ENCODE measurements at places on chromosomes 7 and 10.

- no peak for DNase-seq
These were observed 80.8 kb upstream of the COL1A2 start for GRCh38 chr7:94313926-94314325.

DNA sequence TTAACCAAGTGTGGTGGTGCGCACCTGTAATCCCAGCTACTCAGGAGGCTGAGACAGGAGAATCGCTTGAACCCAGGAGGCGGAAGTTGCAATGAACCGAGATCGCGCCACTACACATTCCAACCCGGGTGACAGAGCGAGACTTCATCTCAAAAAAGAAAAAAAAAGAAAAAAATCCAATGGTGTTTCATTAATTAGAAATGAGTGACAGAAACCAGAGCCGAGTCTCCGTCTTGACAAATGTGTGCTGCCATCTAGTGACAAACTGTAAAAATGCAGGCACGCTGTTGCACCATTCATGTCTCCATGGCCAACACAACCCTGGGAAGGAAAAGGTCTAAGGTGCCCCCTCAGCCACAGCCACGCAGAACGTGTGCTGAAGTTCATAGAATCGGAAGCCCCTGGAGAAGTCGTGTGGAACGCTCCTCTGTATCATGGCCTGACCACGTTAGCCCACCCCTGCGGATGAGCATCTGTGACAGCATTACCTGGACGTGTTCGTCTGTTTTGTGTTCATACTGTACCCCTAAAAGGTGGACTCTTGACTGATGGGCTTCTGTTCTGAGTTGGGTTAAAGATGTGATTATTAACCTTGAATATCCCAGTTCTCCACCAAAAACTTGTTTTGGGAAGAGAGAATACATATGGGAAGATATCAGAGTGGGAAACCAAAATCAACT lies 94.9 kb downstream of the LYZL2 start:
- DNase-seq = peak; percentile 82

- DNase-seq = no peak
These were observed 516.4 kb downstream of the RPS24 start for GRCh38 chr10:78550090-78550489.

DNA sequence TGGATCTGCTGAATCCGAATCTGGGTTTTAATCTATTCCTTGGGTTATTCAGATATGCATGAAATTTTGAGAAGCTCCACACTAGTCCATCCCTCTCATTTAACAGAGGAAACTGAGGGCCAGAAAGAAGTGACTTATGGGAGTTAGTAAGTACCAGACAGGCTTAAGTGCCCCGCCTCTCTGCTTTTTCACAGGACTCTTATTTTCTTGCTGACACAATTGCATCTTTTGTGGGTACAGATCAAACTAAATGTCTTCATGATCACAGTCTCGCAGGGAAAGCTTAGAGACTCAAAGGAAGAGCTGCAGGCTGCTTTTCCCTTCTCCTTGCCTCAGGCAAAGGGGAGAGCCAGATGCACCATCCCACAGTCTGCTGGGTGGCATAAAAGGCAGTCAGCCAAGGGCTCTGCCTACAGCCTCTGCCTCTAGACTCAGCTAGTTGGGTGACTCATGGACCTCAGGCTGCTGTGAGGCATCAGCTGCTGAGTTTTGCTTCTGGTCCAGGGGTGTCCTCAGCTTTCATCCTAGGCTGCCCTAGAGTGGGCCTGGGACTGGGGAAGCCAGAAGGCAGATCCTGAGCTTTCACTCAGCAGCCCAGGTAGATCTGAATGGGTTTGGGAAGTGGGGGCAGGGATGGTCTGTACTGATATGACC lies 11.6 kb downstream of the GOLGA7B start:
- no peak for DNase-seq

- DNase-seq = peak; percentile 18
These were observed at the start of gene CH25H for GRCh38 chr10:89207181-89207800. Gene CH25H, minus strand, starts transcription at chr10:89207317. Its CDS starts 25 bp downstream, at chr10:89207292.

GRCh38 chr7:137694405-137694804 lies 152.4 kb downstream of the DGKI start:
- no peak for DNase-seq

DNA sequence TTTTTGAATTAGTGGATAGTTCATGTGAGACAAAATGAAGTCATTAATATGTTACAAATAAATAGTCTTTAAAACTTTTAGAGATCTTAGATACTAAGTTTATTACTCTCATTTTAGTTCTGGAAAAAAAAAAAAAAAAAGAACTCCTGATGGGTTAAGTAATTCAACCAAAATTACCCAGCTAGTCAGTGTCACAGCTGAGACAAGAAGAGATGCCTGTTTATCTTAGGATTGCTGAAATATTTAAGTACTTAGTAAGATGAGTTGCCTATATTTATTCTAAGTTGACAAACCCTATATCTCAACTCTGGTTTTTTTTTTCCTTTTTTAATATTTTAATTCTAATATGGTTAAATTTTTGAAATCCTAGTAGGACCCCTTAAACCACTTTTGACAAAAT lies 781.0 kb upstream of the LRRN3 start:
- DNase-seq = no peak

DNA sequence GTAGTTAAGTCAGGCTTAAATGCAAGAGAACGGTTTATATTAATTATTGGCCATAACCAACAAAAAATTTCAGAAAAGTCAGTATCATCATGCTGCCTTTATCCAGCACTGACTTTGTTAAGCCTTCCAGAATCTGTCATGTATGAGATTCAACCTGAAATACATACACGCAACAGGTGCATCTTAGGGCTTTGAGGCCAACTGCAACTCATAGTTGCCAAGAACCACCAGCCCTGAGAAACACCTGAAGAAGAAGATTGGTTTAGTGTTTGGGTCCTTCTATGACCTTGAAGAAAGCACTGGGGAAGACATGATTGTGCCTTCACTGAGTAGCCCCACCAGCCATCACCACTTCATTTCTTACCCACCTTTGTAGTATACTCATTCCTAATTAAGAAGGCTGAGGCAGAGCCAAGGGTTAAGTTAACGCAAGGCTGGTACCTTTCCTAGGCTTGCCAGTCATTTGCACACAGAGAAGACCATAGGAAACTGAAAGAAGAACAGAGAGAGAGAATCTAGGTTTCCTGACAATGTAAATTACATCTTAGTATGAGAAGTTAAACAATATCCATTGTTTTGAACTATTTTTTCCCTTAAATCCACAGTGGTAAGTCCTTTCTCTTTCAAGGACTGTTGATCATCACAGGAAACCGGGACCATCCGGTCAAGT lies 200.1 kb upstream of the PRKCQ start:
- DNase-seq = no peak

- peak; percentile 57 for DNase-seq
These were observed 61.7 kb downstream of the PWWP2B start for GRCh38 chr10:132458586-132459300.

GRCh38 chr7:132160611-132161532 lies 415.4 kb downstream of the PLXNA4 start:
- DNase-seq = no peak

GRCh38 chr7:155506854-155507337 lies 39.5 kb downstream of the CNPY1 start:
- DNase-seq = no peak

DNA sequence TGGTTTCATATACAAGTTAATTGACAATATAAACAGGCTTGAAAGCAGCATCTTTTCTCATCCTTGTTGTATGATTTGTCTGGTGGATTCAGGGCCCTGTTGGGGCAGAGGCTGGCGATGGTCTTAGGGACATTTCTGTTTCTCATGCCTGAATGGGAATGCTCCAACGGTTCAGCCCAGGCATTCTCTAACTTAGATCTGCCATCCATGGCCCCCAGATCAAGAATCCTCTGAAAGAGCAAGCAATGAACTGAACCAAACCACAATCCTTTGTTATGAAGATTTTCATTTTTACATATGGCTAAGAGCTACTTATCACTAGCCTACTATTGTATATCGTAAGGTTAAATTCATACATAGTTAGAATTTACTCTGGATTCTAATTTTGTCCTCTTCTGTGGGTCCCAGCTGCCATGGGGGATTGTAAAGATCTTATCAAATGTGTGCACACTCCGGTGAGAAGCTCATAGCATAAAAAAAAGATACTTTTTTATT lies 163.9 kb downstream of the COBL start:
- DNase-seq = no peak

GRCh38 chr7:29046978-29047377 lies 88.8 kb upstream of the TRIL start:
- no peak for DNase-seq

DNA sequence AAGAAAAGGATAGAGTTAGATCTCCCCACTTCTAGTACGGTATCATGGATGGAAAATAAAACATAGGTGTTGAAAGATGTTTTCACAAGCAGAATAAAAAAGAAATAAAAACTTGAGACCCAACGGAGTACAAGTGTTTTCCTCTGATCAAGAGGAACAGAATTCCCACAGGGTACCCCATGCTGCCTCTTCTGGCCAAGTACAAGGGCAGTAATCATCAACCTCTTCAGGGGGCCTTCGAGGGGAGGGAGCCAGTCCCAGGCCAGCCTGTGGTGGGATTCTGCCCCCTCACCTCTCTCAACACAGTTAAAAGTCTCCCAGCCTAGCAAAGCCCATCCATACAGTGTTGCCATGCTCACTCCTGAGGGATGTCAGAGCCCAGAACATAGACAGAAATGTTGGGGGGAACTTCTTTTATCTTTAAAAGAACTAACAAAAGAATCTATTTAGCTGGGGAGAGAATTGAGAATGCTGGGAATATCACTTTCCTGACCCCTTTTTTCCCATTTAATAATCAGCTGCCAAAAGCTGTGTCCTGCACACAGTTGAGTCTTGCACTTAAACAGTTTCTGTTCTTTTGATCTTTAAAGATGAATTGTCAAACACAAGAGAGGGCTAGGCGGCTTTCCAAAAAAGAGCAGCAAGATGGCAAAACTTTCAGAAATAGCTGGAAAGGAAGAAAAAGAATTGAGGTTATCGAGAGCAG lies 101.7 kb downstream of the PTN start:
- DNase-seq = no peak

DNA sequence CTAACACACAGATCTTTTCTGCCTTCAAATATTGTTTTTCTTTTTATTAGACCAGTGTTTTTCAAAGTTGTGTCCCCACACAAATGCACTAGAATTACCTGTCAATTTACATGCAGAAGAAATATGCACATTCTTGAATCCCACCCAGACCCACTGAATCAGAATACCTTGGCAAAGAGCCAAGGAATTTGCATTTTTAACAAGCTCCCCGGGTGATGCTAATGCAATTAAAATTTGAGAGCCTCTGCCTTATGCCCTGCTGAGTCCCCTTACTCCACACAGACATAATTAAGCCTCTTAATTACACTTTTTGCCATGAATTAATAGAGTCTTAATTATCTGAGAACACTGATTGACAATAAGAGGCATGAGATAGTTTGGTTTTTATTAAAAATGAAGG lies 201.2 kb upstream of the GRB10 start:
- no peak for DNase-seq

DNA sequence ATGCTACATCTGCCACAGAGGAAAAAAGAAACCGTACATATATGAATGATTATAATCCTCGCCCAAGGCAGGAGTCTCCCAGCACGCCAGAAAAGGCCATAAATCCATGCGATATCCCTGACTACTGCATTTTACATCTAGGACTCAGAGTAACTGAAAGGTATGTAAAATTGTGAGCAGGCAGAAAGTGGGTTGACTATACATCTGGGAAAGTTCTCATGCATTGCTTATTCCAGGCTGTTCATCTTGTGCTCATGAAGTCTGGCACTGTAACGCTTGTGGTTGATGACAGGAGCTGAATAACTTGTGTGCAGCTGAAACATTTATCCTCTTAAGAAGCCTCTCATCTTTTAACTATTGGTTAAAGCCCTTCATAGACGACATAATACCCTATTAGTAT lies 193.4 kb upstream of the STEAP4 start:
- DNase-seq = no peak

DNA sequence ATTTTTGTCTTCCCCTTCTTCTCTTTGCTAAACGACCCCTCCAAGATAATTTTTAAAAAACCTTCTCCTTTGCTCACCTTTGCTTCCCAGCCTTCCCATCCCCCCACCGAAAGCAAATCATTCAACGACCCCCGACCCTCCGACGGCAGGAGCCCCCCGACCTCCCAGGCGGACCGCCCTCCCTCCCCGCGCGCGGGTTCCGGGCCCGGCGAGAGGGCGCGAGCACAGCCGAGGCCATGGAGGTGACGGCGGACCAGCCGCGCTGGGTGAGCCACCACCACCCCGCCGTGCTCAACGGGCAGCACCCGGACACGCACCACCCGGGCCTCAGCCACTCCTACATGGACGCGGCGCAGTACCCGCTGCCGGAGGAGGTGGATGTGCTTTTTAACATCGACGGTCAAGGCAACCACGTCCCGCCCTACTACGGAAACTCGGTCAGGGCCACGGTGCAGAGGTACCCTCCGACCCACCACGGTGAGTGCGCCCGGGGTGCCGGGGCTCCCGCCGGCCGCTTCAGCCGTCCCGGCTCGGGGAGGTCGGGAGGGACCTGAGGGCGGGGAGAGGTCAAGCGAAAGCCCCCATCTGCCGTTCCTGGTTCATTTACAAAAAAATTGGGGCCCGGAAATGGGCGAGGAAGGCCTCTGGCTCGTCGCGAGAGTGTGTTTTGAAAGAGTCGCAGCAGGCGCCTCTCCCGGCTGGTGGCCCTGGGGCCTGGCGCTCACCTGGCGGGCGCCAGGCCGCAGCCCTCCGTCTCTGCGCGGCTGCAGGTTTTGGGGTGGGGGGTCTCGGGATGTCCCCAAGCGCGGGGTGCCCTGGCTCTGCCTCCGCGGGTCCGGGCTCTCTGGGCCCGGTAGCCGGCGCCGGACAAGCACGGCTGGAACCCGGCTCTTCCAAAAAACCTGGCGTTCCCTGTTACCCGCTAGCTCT lies 1.2 kb downstream of the GATA3 start:
- no peak for DNase-seq

DNA sequence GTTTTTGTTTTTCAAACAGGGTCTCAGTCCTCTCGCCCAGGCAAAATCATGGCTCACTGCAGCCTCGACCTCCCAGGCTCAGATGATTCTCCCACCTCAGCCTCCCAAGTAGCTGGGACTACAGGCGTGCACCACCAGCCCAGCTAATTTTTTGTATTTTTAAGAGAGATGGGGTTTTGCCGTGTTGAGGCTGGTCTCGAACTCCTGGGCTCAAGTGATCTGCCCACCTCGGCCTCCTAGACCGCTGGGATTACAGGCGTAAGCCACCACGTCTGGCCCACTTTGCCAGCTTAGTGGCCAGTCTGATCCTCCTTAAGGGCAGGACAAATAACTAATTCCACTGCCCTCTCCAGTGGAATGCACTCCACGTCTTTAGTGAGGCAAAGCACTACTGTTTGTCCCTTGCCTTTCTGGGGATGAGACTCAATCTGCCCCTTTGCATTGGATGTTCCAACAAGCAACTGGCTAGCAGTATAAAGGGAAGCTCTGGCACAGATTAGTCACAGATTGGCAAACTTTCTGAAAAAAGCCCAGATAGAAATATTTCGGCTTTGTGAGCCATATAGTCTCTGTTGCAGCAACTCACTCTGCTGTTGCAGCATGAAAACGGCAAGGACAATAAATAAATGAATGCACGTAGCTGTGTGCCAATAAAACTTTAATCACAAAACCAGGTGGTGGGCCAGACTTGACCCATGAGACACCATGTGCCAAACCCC lies 143.8 kb upstream of the RHEB start:
- no peak for DNase-seq

- no peak for DNase-seq
These were observed 296.1 kb downstream of the CDK14 start for GRCh38 chr7:90892213-90892612.

All from CD4-positive, alpha-beta T cell treated with Interleukin-4 for 1 hour (primary cell).